ENCODE measurements at places on chromosomes 7 and 10.

GRCh38 chr7:130500463-130500862 lies 8.6 kb downstream of the MEST start:
- no peak for DNase-seq

GRCh38 chr10:124146483-124146882 lies 53.1 kb upstream of the CHST15 start:
- DNase-seq = no peak

DNA sequence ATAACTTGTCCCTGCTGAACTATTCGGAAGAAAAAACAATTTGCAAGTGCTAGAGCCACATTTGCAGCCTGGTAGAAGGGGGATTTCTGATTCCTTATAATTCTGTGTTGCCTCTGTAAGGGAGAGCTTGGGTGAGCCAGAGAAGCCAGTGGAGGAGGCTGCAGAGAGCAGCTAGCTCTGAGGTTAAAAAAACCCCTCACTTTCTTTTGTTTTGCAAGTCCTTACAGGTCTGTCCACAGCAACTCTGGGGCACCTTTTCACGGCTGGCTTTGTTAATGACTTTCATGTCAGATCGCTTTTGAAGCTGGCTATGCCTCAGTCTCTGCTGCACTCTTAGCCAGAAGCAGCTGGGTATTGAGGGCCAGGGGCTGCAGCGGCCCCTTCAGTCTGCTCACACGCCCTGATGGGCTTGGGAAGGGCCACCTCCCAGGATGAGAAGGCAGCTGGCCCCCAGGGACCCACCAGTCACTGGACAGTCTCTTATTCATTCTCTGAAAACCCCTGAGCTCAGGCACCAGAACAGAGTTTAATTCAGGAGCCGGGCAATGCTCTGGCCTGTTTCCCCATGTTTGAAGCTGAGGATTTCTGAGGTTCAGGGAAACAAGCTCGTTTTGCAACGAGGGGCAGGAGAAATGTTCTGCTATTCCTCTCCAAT lies 30.9 kb downstream of the TRIM8 start:
- DNase-seq = no peak

GRCh38 chr7:123494193-123494796 lies 40.1 kb downstream of the IQUB start:
- no peak for DNase-seq

DNA sequence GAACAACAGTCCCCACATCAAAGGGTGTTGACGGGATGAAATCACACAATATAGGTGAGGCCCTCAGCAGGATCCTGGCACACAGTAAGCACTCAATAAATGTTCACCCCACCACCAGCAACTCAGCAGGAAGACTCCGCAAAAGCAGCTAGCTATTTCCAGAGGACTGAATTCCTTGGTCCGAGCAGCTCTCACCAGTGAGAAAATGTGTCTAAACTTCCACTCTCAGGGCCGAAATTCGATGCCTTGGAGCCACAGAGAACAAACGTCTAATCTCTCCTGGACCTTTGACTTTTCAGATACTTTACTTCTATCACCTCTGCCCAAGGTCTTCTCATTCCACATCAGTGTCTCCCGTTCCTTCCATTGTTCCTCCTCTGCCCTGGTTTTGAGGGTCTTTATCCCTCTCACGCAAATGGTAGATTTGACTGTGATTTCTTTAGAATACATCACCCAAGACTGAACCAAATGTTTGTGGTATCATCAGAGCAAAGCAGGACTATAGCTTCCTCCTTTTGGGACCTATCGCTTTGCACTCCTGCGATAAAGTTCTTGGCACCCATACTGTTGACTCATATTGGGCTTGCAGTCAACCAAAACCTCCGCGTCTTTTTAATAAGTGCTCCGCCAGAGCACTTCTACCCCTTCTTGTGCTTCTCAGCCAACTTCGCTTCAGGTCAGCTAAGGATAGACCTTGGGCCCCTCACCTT lies 903 bp upstream of the NT5C2 start:
- DNase-seq = no peak

- DNase-seq = no peak
Measured at GRCh38 chr7:44155191-44156185, 14.4 kb upstream of the MYL7 start.
